NK-92 treated with Interleukin-12 subunit alpha and Interleukin-12 subunit beta, amount 100 ng/mL, for 24 hours (cell line): ENCODE measurements at places on chromosomes 11 and 22.

DNA sequence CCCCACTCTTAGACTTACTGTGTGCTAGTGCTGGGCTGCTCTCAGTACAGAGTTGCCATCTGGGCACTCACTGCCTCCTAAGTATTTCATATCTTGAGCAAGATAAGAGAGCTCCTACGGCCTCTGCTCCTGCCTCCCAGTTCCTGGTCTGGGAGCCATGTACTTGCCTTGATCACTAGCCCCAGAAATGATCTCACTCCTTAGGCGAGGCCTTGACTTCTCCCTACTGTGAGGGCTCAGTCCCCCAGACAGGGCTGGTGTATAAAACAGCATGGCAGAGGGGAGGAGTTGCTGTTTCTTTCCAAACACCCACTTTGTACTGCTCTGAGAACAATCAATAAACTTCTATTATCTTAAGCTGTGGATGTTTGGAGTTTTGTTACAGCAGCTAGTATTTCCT lies 47.4 kb upstream of the TP53I11 start:
- no peak for DNase-seq

DNA sequence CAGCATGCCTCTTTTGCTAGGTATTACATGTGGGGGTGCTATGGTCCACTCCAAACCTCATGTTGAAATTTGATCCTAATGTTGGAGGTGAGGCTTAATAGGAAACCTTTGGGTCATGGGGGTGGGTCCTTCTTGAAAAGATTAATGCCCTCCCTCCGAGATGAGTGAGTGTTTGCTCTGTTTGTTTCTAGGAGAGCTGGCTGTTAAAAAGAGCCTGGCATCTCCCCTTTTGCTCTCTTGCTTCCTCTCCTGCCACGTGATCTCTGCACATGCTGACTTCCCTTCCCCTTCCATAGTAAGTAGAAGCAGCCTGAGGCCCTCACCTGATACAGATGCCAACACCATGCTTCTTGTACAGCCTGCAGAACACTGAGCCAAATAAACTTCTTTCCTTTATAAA lies 104.5 kb downstream of the FAT3 start:
- no peak for DNase-seq

GRCh38 chr11:2649400-2649799 lies 50.4 kb downstream of the KCNQ1OT1 start:
- DNase-seq = no peak

GRCh38 chr11:74949753-74950137 lies 679 bp downstream of the SPCS2 start:
- no peak for DNase-seq

- DNase-seq = no peak
Measured at GRCh38 chr11:85723088-85723487, 37.1 kb upstream of the CCDC89 start.

GRCh38 chr11:67438158-67438902 lies 848 bp upstream of the PTPRCAP start:
- DNase-seq = no peak

DNA sequence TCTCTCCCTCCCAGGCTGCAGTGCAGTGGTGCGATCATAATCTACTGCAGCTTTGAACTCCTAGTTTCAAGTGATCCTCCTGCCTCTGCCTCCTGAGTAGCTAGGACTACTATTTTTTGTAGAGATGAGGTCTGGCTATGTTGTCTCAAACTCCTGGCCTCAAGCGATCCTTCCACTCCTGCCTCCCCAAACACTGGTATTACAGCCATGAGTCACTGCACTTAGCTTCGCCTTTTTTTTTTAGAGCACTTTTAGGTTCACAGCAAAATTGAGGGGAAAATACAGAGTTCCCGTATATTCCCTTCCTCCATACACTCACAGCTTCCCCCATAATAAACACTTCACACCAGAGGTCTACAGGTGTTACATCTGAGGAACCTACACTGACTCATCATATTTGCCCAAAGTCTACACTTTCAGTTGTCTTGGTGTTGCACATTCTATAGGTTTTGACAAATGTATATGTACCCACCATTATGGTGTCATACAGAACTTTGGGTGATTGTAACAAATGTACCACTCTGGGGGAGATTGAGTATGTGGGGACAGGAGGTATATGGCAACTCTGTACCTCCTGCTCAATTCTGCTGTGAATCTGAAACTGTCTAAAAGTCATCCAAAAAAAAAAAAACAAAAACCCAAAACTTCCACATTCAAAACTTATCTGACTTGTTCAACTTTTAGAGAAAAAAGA lies 11.3 kb upstream of the SLC37A4 start:
- no peak for DNase-seq

- peak; percentile 35 for DNase-seq
Measured at GRCh38 chr22:36194971-36195370, 6.6 kb downstream of the APOL4 start.

- DNase-seq = no peak
Measured at GRCh38 chr11:32312865-32313403, 122.4 kb downstream of the WT1 start.

DNA sequence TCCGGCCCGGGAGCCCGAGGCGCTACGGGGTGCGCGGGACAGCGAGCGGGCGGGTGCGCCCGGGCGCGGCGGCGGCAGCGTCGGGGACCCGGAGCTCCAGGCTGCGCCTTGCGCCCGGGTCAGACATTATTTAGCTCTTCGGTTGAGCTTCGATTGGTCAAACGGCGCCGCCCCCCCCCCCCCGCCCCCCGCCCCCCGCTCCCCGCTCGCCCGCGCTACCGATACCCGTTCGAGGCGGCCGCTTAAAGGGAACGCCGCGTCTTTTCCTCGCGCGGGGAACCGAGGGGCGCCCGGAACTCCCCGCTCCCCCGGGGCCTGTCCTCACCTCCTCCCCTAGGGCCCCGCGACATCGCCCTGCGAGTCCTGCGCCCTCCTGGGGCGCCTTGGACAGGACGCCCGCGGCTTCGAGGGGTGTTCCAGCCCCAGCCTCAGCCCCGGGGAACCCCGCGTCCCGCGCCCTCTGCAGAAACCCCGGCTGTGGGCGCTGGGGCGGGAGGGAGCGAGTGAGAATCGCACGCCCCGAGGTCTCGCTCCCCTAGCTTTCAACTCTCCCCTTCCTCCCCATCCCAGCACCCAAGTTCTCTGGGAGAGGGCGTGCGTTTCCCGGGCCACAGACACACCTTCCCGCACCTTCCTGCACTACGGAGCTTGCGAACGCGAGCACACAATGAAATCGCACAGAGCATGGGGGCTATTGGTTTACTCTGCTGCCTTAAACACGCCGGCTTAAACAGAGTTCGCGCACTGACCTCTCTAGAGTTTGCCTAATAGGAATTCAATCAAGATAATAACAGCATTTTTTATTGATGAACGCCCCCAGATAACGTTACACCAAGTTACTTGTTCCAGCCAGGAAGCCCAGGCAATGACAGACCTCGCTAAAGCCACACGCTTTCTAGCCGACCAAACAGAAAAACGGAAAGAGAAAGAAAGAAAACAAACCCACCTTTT lies at the start of gene BDNF:
BDNF (minus strand) TSS at position 105 of the 951 bp plus-strand sequence. CDS start 41,891 bp downstream, outside the sequence.
- no peak for DNase-seq

DNA sequence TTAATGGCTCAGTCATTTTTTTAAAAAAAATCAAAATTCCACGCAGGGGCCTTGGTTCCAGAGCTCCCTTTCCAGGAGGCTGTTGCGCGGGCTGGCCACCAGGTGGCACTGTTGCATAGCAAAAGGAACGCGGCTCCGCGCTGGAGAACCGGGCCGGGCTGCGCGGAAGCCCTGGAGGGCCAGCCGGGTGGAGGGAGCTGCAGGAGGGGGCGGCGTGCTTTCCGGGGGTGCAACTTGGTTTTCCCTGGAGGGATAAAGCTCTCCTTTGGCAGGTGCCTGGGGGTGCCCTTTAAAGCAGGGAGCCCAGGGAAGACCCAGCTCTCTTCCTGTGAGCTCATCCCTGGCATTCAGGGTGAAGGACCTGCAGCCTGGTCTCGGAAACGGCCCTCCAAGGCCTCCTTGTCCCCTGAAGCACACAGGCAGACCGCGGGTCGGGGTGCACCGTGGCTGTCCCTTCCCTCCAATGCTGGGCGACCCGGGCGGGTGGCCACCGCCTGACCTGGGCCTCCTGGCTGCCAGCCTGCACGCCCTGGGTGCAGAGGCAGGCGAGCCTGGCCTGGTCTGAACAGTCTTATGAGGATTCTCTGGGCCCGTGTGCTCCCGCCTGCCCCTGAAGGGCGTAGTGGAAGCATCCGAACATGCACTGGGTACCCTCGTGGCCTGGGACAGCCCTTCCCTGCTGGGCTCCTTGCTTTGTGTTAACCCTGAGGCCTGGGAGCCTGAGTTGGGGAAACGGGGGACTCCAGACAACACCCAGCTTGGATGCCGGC lies 23.4 kb downstream of the KRTAP5-5 start:
- peak; percentile 36 for DNase-seq

DNA sequence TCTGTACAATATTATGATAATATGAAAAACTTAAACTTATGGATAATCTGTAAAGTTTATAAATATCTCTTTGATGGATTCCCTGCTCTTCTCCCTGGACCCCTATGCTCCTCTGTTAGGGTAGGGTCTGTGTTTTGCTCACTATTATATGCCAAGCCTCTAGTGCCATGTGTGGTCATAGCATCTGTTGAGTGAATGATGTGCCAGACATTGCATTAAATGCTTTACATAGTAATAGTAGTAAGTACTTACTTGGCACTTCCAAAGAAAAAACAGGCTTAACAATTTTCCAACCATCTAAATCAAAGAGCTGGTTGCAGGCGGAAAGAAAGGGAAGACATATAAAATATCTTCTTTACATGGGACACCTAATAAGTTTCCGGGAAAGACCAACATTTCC lies 46.8 kb downstream of the LGR4 start:
- no peak for DNase-seq
